ENCODE measurements at places on chromosomes 6 and 20.
A peak's percentile ranks its signal among the peaks of the same experiment; 100 is the strongest.

DNA sequence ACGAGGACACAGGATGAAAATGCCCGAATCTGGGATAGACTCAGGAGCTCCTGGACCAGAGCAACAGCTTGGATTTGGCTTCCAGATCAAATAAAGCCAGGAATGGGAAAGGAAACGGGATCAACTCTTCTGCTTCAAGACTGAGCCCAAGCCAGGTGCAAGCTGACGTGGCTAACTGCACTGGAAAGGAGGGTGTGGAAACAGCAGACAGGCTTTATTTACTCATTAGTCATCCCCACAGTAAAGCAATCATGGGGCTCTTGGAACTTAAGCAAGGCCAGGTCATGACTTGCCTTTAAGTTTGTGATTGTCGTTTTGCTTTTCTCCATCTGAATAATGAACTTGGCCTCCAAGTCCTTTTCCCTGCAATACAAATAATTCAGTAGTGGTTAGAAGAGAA is 45.2 kb downstream of the KIF16B start:
- no peak for DNase-seq

- DNase-seq = no peak
These were observed 3.7 kb upstream of the SYNDIG1 start for GRCh38 chr20:24465730-24466129.

- no peak for DNase-seq
These were observed 11.5 kb upstream of the HLA-B start for GRCh38 chr6:31368461-31368860.

- no peak for DNase-seq
These were observed 104.7 kb downstream of the OPRM1 start for GRCh38 chr6:154143753-154144152.

DNA sequence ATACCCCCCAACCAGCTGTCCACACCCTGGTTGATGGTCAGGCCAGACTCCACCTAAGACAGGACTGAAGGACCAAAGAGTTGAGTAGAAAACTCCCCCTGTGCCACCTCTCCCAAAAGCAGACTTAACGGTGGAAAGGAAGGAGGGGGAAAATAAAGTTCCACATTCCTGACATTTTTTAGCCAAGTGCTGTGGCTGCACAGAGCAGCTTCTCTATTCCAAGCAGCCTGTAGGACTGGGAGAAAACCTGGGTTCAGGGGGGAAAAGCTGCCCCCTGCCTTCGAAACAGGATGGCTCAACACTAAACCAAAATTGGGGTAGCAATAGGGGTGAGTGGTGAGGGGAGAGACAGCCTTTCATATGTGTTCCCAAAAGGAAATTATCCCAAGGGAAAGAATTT is 3.6 kb downstream of the TRAM2 start:
- no peak for DNase-seq

GRCh38 chr6:81031416-81031815 is 721.1 kb downstream of the TENT5A start:
- no peak for DNase-seq

GRCh38 chr6:143325379-143326140 is 124.9 kb downstream of the ADAT2 start:
- no peak for DNase-seq

GRCh38 chr6:112007254-112007653 is 46.6 kb upstream of the CCN6 start:
- no peak for DNase-seq

- no peak for DNase-seq
These were observed 47.8 kb upstream of the IMPG1 start for GRCh38 chr6:76120302-76120701.

- DNase-seq = no peak
These were observed 228.4 kb downstream of the LRFN2 start for GRCh38 chr6:40358473-40359460.

- DNase-seq = no peak
These were observed 13.9 kb upstream of the VAPB start for GRCh38 chr20:58374906-58375758.

DNA sequence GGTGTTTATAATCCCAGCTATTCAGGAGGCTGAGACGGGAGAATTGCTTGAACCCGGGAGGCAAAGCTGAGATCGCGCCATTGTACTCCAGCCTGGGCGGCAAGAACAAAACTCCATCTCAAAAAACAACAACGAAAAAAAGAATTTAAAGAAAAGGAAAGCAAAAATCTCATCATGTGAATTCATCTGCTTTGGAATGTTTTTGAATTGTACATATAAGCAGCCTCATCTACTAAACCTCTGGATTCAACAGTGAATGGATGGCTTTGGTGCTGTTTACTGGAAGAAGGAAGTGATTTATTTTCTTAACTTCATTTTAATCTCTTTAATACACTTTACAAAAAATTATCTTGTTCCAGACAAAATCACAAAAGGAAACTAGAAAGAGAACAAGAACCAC is 51.8 kb upstream of the PNRC1 start:
- no peak for DNase-seq

GRCh38 chr20:13274275-13274861 is 53.3 kb downstream of the ISM1 start:
- DNase-seq = no peak

DNA sequence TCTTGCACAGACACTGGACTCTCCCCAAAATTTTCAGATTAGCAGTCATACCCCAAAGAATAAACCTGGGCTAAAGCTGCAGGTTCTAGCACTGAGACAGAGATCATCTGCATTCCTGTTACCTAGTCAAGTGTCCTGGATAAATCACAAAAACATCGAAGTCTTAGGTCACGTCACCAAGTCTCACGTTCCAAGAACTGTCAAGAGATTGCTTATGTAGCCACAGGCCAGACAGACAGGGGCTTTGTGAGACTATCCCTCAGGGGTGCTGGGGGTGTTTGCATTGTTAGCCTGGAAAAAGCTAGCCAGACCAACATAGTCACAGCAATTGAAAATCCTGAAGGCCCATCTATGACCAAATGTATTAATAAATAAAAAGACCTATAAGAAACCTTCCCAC is 243.1 kb upstream of the PREP start:
- no peak for DNase-seq

DNA sequence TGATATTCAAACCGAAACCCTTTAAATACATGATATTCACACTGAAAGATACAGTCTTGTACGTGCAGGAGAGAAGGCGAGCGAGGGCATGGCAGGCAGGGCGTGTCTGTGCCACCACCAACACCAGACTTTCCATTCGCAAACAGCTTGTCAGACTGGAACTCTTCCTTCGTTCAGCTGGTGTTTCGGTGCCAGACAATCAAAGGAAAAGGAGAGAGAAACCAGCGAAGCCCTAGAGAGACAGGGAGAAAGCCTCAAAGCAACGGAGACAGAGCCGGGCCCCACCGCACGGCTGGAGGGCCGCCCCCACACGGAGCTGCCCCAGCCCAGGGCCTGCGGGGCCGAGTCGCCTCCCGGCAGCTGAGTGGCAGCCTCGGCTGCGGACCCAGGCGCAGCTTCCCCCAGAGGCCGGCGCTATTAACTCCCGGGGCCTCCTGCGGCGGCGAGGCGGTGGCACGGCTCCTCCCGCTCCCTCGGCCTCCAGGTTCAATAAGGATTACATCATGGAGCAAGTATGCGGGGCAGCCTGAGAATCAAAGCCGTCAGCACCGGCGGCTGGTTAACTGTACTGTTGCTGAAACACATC is 32.1 kb upstream of the NR2E1 start:
- no peak for DNase-seq

DNA sequence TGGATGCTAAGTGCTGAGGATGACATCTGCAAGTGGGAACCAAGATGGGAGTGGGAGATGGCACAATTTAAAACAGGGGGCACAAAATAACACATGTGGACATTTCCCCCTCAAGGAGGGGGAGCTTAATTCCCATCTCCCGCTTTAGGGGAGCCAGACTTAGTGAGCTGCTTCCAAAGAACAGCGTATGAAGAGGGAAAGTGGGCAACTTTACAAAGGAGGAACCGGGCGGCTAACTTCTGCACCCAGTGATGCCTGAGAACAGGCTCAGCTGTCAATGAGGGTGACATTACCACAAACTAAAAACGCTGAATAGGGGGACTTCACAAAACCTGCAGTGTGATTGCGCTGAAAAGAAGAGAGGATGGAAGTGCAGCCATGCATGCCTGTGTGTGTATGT is 95.5 kb upstream of the NXT1 start:
- no peak for DNase-seq

DNA sequence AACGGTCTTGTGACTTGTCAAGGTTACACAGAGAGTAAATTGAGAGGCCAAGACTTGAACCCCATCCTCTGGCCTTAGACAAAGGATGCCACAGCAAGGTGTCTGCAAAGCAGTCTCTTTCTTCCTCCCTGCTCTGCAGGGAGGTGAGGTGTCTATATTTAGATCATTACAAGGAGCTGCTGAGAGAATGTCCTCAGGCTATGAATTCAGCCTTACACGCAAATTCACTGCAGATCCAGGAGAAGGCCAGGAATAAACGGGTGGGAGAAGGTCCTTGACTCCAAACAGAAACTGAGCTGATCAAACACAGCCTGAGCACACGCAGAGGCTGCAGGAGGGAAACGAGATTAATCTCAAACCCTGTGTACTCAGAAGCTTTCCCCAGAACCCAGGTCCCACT is 48.6 kb upstream of the PTPRT start:
- DNase-seq = no peak

DNA sequence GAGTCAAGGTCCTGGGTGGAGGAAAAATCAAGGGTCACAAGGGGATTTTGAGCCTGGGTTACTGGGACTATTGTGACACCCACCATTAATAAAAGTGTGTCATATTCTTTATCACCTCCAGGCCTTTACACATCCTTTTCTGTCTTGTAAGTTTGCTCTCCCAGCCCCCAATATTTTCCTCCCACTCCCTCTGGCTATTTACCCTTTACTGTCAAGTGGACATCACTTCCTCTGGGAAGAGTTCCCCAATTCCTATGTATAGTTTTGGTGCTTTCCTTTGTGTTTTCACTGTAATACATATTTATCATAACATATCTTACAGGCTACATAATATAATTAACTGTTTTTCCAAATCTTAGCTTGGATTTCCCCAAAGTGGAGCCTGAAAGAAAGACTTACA is 36.3 kb downstream of the MARCKS start:
- no peak for DNase-seq

DNA sequence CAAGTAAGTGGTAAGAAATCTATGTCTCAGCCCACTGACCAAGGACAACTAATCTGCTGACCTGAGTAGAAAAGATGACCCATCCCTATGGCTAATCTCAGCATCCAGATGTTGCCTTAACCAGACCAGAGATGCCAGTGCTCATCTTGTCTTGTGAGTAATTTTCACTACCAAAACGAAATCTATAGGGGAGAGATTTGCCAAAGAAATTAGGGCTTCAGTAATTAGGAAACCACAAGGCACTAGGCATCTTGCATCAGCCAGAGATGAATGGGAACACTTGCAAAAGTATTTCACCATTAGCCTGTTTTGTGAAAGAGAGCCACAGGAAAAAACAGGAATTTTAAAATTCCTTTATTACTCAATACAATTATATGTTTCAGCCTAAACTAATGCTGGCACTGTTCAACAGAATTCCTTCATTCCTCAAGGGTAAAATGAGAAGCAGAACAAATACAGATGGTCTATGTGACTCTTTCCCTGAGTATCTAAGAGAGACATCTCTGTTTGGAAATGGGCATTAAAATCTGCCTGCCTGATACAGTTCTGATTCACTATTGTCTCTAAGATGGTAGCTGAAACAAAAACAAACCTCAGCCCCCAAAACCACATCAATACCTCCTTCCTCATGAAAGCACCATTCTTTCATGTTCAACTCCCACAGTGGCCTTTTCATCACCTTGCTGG is 87.8 kb downstream of the GMDS start:
- DNase-seq = peak; percentile 43

- no peak for DNase-seq
These were observed 55.2 kb downstream of the TGM2 start for GRCh38 chr20:38109591-38110524.

GRCh38 chr6:43338243-43338642 is 29.6 kb upstream of the CRIP3 start:
- DNase-seq = peak; percentile 47

DNA sequence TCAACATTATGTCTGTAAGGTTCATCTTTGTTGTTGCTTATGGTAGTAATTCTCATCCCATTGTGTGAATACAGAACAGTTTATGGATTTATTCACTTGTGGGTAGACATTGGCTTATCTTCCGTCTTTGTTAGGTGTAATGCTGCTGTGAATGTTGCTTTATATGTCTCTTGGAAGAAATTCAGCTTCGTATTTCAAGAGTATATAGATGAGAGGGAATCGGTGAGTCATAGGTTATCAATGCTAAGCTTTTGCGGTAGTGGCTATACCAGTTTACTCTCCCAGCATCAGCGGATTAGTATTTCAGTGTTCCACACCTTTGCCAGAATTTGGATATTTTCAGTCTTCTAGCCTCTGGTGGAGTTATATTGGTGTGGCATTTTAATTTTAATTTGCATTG is 77.8 kb downstream of the ZFAND3 start:
- DNase-seq = no peak

GRCh38 chr6:118748311-118749062 is 97.1 kb upstream of the CEP85L start:
- DNase-seq = no peak

- DNase-seq = no peak
These were observed 99.0 kb downstream of the TBX18 start for GRCh38 chr6:84665401-84665800.

DNA sequence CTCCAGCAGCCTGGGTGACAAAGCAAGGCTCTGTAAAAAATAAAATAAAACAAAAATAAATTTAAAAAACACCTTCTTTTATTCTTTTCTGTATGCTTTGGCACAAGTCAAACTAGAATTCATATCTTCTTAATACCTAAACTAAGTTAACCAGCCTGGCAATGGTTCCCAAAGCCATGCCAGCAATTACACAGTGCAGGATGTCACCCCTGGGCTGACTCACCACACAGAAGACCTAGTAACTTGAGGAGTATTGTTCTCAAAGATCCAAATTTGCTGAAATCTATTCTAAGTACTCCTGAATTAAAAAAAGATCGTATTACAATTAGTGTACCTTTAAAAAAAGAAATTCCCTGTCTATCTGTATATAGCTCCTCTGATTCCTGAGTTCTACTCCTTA is 162.7 kb upstream of the SGK1 start:
- no peak for DNase-seq

DNA sequence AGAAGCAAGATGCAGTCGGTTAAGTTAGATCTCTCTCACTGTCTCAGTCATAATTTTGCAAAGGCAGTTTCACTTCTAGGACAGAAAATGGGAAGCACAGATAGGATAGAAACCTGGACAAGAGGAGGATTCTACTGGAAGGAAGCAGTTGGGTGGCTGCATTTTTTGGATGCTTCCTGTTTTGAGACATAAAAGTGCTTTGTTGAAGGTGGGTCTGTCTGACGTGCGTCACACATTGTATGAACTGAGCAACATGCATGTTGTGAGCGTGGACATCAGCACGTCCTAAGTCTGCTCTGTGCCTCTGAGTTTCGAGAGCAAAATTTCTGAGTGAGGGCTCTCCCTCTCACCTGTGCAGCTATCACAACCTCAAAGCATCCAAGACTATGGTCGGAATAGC is 68.7 kb upstream of the SNX9 start:
- no peak for DNase-seq

All from GM10248 (cell line).